ENCODE measurements at places on chromosomes 7 and 10.

- DNase-seq, result no peak
Observed at GRCh38 chr10:121754666-121755065, 156.4 kb upstream of the FGFR2 start.

DNA sequence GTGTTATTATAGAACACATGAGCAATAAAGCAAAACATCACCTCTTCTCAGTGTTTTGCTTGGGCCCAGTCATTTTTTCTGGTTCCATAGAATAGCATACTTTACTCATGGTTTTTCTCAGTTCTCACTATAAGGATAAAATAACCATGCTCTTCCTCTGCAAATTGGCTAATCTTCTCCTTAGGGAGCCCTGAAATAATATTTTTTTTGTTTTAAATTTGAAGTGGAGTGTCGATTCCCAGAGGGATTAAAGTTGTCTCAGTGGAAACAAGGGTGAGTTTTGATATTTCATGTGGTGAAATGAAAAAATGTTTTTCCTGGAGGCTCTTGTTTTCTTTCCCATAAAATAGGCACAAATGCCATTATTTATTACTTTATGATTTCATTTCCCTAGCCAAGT, 127.3 kb downstream of the NOC3L start:
- DNase-seq, result no peak

DNA sequence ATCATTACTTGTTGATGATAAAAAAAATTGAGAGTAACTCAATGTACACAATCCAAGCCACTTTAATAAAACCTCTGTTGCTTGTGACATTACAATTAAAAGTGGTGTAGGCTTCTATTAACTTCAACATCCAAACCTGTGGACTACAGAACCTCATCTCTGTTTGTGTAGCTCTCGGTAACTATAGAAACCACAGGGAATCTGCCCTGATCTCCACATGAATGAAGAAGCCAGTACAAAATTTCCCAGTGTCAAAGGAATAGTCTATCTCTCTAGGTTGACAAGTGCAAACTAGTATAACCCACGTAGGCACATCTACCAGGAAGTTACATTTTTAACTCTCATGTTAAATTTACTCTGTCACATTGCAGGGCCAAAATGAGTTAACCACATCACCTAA, 204.3 kb downstream of the CHCHD3 start:
- DNase-seq, result no peak

DNA sequence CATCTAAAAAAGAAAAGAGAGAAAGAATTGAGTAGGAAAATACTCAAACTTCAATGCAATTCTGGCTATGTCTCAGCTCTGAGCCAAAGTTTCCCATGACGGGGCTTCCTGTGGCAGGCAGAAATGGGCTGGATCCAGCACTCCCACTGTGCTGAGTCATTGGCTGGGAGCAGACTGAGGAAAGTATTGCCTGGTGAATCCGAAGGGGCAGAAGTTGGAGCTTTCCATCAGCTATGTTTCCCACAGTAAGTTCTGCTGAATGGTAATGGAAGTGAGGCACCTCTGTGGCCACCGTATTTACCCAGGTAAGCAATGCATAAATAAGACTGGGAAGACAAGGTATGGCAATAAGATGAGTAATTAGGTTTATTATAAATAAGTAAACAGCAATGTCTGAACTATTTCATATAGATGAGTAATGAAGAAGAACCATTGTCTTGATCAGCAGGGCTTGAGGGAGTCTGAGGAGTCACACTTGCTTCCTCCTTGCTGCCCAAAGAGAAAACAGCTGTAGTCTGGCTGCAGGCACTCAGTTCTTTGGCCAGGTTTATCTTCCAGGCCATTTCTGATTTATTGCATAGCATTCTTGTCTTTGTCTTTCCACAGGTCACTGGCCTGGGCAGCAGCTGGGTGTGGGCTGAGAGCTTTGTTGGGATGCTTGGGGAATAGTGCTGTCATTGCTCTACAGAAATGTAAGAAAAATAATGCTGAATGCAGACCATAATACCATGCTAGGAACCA, 255.3 kb downstream of the DNAJB9 start:
- DNase-seq, result no peak

DNA sequence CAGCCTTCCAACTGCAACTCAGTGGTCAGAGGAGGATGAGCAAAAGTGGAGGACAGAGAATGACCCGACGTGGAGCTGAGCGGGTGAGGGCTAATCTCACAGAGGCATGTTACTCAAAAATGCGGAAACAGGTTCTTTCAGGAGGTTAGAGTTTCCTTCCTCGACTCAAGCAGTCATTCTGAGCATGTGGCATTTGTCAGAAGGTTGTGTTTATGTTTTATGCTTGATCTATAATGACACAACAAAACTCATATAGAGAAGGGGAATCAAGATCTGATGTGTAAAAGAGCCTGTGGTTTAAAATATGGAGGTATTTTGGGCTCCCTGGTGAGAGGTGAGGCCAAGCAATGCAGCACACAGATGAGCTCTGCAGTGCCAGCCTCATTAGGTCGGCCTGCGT, 311.4 kb downstream of the ADARB2 start:
- DNase-seq, result no peak

- no peak for DNase-seq
Observed at GRCh38 chr10:110475722-110476515, 21.8 kb upstream of the DUSP5 start.

DNA sequence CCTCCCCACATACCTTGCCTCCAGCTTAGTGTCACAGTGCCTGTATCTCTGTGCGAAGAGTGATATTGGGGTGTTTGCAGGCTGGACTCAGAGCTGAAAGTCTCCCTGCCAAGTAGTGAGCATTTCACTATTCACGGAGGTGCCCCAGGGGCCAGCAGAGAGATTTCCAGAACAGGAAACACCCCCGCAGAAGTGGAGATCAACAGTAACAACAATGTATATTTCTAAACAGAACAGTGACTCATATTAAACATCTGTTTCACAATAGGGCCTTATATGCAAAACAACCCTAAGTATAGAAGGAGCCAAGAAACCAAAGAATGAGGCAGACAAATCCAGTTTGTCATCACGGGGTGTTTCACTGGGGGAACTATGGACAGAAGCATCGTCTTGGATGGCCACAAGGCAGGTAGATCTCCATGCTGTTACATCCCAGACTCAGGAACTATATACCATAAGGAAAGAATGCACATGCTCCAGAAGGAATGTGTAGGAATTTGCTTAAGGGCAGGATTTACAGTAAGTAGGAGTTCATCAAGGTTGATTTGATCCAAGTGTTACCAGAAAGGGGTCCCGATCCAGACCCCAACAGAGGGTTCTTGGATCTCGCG, 29.3 kb upstream of the CCL24 start:
- DNase-seq, result no peak
